ENCODE measurements at places on chromosomes 4 and X.

GRCh38 chr4:1260418-1261106 lies 11.6 kb upstream of the CTBP1 start:
- DNase-seq = peak; percentile 53

- no peak for DNase-seq
Observed at GRCh38 chrX:115018040-115018647, 728 bp upstream of the IL13RA2 start.

DNA sequence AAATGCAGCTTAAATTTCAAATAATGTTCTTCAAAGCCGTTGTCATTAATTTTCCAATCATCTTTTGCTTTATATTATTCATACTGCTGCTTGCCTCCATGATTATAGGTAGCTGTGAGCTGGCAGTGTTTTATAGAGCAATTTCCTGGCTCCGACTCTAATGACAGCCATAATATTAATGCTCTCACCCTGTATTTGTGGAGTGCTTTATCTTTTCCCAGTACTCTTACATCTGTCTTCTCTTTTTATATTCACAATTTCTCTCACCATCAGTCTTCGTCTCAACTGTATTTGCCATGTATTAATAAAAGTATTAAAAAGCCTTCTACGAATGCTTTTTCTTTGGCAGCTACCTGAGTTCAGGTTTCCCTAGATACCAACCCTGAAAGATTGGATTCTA lies 21.0 kb downstream of the ATXN3L start:
- no peak for DNase-seq

GRCh38 chr4:12488672-12489071 lies 995.5 kb downstream of the RAB28 start:
- DNase-seq = no peak

- DNase-seq = no peak
Observed at GRCh38 chrX:14505648-14506047, 23.7 kb upstream of the GLRA2 start.

DNA sequence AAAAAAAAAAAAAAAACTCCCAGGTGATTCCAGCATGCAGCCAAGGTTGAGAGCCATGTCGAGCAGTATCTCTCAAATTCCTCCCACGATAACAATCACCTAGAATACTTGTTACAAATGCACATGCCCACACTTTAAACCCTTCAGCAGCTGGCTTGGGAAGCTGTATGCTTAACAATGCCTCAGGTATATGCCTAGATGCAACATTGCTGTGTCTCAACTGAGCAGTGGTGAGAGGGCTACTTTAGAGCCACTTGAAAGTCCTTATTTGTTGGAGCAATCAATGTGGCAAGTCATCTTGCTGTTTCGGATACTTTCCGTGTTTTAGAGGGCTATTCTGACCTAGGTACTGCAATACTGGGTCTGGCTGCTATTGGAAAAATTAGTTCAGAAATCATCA lies 487.4 kb downstream of the INPP4B start:
- no peak for DNase-seq

DNA sequence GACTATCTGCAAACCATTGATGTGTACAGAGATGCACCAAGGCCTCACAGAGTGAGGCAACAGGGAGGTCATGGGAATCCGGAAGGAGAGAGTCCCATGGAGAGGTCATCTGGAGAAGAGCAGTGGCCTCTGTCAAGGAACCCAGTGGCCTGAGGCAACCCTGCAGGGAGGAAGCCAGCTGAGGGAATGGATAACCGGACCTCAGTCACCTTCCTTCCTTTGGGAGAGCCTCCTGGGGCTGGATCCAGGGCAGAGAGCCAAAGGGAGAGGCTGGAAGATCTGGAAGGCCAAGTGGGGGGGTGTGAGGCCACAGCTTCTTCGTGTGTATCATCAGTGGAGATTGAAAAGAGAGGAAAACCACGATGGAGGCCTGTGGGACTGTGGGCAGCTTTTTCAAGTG lies 24.3 kb upstream of the CD38 start:
- no peak for DNase-seq

GRCh38 chr4:121535351-121535750 lies 154.5 kb upstream of the QRFPR start:
- no peak for DNase-seq

DNA sequence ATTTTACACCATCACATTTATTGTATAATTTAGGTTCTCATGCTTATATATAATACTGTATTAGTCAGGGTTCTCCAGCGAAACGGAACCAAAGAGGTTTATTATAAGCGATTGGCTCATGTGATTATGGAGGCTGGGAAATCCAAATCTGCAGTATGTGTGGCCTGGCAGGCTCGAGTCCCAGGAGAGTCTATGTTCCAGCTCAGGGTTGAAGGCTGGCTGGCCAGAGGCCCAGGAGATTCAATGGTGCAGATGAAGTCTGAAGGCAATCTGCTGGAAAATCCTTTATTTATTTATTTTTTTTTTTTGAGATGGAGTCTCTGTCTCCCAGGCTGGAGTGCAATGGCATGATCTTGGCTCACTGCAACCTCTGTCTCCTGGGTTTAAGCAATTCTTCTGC lies 63.0 kb upstream of the WDFY3 start:
- no peak for DNase-seq

GRCh38 chrX:32673193-32673592 lies 538.2 kb downstream of the DMD start:
- no peak for DNase-seq

- DNase-seq = no peak
Observed at GRCh38 chrX:112766774-112767173, 73.9 kb downstream of the AMOT start.
